ENCODE measurements at places on chromosomes 7 and 10.

DNA sequence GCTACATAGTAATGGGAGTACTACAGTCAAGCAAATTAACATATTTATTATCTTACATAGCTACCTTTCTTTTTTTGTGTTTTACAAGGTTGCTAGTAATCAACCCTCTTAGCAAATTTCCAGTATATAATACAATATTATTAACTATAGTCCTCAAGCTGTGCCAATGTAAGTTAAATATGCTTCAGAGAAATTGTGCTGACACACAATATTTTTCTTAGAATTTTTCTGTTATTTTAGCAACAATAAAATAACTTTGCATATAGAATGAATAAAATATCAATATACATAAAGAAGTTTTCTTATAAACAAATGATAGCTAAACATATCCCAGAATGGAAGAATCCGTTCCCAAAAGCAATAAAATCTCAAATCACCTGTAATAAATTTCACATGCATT is 1605.1 kb downstream of the REEP3 start:
- DNase-seq: no peak

- no peak for DNase-seq
These were observed 145.3 kb downstream of the CELF2 start for GRCh38 chr10:11162828-11163599.

GRCh38 chr10:130179640-130180039 is 43.4 kb downstream of the GLRX3 start:
- DNase-seq: peak; percentile 5

DNA sequence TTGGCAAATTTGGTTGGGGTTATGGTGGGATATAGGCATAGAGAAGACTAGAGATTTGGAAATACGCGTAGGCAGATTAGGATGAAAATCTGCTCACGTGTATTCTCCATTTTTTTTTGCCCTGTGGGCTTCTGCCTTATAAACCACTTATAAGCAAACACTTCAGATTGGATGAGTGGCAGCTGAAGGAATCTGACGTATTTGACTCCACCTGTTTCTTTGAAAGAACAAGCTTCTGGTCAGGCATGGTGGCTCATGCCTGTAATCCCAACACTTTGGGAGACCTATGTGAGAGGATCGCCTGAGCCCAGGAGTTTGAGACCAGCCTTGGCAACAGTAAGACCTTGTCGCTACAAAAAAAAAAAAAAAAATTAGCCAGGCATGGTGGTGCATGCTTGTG is 5.1 kb downstream of the STK31 start:
- no peak for DNase-seq

DNA sequence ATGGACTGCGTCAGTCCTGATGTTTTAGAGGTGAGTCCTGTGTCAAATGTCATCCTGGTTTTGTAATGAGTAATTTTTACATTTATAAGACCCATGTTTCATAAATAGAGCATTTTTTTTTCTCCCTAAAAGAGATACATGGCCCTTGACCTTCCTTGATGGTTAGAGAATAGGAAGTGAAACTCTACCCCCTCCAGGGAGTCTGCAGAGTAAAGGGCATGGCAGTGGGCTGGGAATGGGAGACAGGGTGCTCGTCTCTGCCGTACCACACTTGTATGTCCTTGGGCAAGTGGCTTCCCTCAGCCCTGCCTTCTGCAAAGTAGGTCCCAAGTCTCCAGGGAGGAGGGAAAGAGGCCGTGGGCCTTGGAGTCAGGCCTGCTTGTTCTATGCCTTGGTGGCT is 63.9 kb downstream of the WDFY4 start:
- DNase-seq: no peak

DNA sequence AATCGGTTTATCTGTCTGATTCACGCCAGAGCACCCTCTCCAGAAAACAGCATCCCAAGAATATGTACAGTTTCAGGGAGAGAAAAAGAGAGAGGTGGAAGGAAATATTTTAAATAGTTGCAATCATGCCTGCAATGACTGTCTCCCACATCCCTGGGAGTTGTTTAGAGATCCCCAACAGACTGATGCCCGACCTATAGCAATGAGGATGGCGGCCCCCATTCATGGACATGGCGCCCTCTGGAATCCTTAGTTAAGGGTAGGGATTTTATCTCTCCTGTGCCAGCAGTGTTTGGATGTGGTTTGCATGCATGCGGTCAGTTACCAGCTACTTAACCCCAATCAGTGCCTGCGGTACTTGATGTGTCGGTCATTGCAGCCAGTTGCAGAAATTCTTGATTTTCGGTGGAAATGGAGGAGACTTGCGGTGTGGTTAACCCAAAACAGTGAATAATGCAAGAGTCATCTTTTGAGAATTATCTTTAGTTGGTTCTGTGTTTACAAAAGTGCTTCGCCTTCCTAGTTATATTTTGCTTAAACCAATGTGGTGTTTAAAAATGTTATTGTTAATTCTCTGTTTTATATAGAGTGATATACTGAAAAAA is 186.0 kb upstream of the TCF7L2 start:
- no peak for DNase-seq

- no peak for DNase-seq
These were observed 285.0 kb upstream of the HABP2 start for GRCh38 chr10:113267619-113268562.

DNA sequence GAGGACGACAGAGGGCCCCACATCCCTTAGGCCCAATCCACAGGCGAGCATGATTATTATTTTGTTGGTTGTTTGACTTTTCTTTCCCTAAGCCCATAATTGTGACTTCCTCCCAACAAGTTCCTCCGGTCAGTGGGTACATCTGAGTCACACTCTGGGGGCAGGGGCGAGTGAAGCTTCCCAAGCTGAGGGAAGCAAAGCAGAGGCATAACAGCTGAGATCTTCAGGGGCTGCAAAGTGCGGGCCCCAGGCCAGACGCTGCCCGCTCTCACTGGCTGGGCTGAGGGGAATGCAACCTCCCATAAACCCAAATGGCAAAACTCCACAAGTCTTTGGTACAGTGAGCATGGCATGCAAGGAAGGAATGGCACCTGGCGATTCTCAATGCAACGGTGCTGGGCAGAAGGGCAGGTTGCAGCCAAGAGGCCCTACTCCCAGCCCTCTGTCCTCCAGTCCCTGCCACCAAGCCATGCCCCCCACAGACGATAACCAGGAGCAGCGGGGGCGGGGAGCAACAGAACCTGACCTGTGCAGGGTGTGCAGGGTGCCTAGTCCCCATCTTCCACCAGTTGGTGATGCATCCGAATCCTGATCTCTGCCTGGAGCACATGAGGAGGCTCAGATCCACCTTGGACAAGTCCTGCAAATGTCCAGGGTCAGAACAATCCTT is 25.3 kb downstream of the TNS3 start:
- no peak for DNase-seq

GRCh38 chr10:14056610-14057332 is 274.0 kb downstream of the FRMD4A start:
- peak; percentile 60 for DNase-seq

DNA sequence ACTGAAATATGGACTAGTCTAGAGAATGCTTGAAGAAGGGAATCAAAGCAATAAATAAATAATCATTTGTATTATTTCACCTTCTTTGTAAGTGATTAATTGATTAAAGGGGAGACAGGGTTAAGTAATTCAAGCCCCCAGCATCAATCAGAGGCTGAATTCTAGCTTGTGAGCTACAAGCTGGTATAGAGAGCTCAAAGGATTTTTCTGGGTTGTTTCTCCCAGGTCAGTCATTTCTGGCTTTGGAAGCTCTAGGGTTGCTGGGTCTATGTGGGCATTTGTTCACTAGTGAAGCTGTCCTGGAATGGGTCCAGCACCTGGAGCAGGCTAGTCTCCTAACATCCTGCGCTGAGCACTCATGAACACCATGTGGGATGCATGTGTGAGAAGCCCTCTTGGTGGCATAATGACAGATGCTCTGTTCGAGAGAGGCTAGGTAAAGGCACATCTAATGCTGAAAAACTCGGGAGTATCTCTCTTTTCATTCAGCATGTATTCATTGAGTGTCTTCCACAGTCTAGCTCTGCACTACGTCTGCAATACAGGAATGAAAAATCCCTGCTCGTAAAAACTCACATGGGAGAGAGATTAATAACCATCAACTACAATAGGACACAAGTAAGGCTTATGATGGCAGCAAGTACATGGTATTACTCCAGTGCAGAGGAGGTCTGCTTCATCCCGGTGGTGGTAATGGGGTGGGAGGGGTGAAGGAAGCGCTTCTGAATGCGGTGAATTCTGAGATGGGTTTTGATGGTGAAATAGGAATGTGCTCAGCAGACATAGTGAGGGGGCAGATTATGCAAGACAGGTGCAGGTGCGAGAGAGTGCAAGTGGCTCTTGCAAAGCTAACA is 68.0 kb upstream of the NRP1 start:
- DNase-seq: no peak

DNA sequence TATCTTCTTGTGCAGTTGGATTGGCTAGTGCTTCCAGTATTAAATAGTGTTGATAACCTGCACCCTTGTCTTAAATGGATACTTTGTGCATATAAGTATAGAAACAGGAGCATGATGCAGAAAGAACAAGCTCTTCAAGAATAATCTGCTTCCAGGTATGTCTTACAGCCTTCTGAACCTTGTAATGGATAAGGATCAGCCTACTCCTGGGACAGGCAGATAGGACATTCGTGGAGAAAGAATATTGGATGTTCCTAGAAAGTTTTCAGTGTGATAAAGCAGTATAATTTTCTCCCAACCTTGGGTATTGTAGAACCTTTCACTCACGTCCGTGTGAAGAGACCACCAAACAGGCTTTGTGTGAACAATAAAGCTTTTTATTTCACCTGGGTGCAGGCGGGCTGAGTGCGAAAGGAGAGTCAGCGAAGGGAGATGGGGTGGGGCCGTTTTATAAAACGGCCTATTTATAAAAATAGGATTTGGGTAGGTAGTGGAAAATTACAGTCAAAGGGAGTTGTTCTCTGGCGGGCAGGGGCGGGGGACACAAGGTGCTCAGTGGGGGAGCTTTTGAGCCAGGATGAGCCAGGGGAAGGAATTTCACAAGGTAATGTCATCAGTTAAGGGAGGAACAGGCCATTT is 27.2 kb downstream of the C1GALT1 start:
- no peak for DNase-seq

DNA sequence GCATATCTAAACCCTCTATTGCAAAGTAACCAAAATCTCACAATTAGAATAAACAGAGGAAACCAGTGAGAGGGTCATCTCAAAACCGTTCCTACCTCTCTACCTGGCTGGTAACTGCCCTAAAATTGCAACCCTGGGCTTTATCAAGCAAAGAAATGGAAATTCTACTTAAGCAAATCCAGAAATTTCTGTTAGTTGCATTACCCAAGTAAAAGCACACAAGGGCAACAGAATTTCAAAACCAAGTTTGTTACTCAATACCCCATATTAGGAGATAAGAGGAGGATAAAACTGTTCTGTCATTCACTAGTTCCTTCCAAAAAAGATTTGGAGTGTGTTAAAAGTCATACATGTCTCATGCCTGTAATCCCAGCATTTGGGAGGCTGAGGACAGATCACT is 195.3 kb downstream of the FAM107B start:
- DNase-seq: no peak

- DNase-seq: no peak
These were observed 155.9 kb upstream of the SLC13A1 start for GRCh38 chr7:123355576-123356190.

- DNase-seq: no peak
These were observed 114.2 kb downstream of the RNF133 start for GRCh38 chr7:122584676-122585251.

DNA sequence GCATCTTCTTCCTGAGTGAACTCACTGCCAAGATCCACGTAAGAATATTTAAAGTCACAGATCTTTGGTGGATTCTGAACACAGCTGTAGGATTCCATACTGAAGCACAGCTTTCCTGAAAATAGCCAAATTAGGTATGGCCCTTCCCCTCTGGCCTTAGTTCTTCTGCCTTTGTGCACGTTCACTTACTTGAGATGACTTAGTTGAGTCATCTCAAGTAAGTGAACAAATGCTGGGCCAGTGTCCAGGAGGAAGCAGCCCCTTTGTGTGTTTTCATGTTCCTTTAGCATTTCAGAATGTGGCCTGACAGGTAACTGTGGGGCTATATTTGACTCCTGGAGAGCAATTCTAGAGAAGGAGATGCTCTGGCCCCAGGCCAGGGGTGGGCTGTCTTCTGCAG is 51.5 kb downstream of the CCNY start:
- no peak for DNase-seq

GRCh38 chr10:123912466-123912865 is 20.9 kb upstream of the CPXM2 start:
- no peak for DNase-seq

- no peak for DNase-seq
These were observed 1.5 kb downstream of the MET start for GRCh38 chr7:116673457-116673865.

DNA sequence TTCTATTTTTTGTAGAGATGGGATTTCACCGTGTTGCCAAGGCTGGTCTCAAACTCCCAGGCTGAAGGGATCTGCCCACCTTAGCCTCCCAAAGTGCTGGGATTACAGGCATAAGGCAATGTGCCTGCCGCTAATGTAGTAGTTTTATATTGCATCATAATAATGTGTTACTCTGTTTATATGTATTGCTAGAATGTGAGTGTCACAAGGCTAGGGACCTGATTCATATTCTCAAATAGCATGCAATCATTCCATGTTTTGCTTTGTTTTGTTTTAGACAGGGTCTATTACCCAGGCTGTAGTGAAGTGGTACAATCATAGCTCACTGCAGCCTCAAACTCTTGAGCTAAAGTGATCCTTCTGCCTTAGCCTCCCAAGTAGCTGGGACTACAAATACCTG is 13.5 kb downstream of the CCL26 start:
- no peak for DNase-seq

DNA sequence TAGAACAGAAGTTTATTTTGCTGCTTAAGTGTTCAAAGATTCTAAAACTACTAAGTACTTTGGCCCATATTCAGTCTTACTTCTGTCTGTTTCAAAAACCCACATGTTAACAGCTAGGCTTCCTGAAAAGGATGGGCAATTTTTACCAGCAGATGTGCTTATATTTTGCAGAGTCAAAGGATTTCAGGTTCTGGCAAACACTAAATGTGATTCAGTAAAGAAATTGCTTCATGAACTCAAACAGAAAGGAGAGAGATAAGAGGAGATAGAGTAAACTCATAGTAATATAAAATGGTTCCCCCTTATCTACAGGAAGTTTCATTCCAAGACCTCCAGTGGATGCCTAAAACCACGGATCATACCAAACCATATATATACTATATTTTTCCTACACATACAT is 248.5 kb downstream of the AGMO start:
- no peak for DNase-seq

GRCh38 chr10:92813979-92814378 is 34.3 kb upstream of the EXOC6 start:
- no peak for DNase-seq

- DNase-seq: peak; percentile 13
These were observed 34.3 kb upstream of the CACNA2D1 start for GRCh38 chr7:82477733-82478515.

DNA sequence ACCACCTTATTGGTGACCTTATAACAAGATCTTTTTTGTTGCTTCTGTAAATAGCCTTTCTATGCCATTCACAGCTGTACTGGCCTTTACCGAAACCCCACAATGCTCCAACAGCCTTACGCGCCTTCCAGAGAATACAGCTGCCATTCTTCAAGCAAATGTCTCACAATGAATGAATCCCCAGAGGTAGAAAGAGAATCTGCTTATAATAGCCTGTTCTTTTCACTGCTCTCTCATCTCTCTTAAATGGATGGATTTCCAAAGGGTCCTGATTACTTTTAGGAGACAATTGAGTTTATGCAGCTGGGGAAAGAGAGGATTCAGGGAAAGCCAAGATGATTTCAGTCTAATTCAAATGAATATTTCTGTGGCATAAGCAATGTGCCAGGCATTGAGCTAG is 183.1 kb upstream of the PDE1C start:
- no peak for DNase-seq
